ENCODE measurements at places on chromosomes 16 and 17. TPM values are rescaled to one million over a fixed set of nuclear protein-coding genes. Genes with fewer than 3 reads are reported as not detected.

SLC13A2 gene
- not detected for total RNA-seq

NOD2 gene
- not detected for total RNA-seq

RNF43 gene
- not detected for total RNA-seq

MYCBPAP gene
- 1.2 TPM for total RNA-seq

USP32 gene
- total RNA-seq: 20.2 TPM

CLEC18B gene
- total RNA-seq: not detected

LRRC75A gene
- 0.34 TPM for total RNA-seq

NXPH3 gene
- not detected for total RNA-seq

EVPLL gene
- total RNA-seq: not detected

ERBB2 gene
- total RNA-seq: 35.5 TPM

NOS2 gene
- not detected for total RNA-seq

TBC1D26 gene
- 0.15 TPM for total RNA-seq

KCNJ18 gene
- total RNA-seq: not detected

DRG2 gene
- total RNA-seq: 43.7 TPM

NPIPB12 gene
- total RNA-seq: 4.5 TPM

OR1F1 gene
- not detected for total RNA-seq

ADGRG3 gene
- total RNA-seq: not detected

GNAO1 gene
- total RNA-seq: 0.17 TPM

OR1D5 gene
- not detected for total RNA-seq

XAF1 gene
- 1.5 TPM for total RNA-seq

TRPV2 gene
- 38.3 TPM for total RNA-seq

KRT33B gene
- not detected for total RNA-seq

ITGAX gene
- total RNA-seq: under 0.01 TPM

GAS7 gene
- 1.0 TPM for total RNA-seq

VTN gene
- total RNA-seq: not detected

ASGR2 gene
- not detected for total RNA-seq

C16orf92 gene
- total RNA-seq: not detected

CRYBA1 gene
- not detected for total RNA-seq

ABCC12 gene
- total RNA-seq: not detected

TANGO6 gene
- total RNA-seq: 10.6 TPM

GPR139 gene
- not detected for total RNA-seq

PRCD gene
- 2.2 TPM for total RNA-seq

WSCD1 gene
- 4.5 TPM for total RNA-seq

COG7 gene
- total RNA-seq: 14.6 TPM

WFDC1 gene
- total RNA-seq: 0.59 TPM

Measured in bronchus fibroblast of lung (primary cell).